AG10803 (cell line): ENCODE measurements at places on chromosomes 6 and 20.

DNA sequence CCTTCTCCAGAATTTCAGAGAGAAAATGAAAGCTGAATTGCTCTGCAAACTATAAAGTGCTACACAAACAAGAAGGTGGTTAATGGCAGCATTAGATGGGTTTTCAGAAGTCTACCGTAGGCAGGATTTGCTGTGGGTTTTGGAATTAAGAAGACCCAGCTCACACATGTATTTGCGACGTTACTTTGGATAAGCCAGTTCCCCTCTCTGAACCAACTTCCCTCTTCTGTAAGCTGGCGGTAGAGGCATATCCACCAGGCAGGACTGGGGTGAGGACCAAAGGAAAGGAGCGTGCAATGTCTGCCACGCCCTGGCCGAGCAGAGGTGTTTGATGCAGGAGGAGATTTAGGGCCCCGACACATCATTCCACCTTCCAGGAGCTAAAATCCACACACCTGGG, 6.9 kb downstream of the RSPO4 start:
- DNase-seq = no peak

DNA sequence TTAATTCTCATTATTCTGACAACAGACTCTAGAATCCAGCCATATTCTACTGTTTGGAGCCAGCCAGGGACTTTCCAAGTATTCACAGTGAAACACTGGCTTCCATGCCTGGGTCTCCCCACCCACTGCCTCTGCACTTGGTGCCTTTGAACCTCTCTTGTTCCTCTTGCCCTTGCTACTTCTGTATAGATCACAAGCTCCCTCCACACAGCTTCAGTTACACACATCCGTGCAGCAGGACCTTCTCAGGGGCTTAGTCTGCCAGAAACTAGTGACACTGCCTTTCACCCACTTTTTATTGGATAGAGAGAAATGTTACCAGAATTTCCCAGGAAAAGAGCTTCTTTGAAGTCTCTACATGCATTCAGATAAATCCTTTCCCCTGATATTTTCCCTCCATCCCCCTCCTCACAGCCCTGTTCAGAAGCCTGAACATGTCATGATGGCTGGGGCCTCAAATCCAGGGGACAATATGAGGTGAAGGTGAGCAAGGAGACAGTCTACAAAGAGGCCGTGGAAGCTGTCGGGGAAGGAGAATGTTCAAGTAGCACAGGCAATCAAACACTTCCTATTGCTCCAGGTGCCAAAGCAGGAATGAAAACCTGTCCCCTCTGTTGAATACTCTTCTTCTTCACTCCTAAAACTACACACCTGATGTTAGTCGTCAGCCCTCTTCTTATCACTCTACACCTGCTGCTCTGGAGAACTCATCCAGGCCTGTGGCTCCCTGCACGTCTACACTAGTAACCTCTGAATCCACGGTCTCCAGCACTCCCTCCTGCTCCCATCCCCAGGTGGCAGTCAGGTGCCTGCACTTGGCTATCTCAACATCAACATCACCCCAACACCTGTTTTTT, 20.2 kb upstream of the HLA-DOA start:
- no peak for DNase-seq

DNA sequence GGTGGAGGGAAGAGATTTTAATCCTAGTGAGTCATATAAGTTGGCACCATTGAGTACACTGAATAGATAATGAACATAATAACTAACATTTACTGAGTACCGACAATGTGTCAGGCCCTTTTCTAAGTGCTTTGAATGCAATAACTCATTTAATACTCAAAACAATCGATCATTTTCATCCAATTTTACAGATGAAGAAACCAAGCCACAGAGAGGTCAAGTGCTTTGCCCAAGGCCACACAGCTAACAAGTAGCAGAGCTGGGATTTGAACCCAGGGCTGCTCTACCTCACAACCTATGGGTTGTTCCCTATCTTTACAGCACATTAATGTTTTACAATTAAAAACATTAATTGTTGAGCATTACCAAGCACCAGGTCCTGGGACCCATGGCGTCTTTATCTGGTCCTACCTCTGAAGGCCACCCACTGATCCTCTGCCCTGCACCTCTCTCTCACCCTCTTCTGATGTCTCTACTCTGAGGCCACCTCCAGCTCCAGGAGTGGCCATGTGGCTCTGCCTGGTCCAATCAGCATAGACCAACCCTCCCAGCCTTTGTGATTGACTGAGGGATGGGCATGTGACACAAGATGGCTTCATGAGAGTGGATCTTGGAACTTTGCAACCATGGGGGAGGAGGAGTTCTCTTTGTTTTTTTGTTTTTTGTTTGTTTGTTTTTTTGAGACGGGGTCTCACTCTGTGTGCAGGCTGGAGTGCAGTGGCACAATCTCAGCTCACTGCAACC, 83.9 kb downstream of the KCNB1 start:
- no peak for DNase-seq

DNA sequence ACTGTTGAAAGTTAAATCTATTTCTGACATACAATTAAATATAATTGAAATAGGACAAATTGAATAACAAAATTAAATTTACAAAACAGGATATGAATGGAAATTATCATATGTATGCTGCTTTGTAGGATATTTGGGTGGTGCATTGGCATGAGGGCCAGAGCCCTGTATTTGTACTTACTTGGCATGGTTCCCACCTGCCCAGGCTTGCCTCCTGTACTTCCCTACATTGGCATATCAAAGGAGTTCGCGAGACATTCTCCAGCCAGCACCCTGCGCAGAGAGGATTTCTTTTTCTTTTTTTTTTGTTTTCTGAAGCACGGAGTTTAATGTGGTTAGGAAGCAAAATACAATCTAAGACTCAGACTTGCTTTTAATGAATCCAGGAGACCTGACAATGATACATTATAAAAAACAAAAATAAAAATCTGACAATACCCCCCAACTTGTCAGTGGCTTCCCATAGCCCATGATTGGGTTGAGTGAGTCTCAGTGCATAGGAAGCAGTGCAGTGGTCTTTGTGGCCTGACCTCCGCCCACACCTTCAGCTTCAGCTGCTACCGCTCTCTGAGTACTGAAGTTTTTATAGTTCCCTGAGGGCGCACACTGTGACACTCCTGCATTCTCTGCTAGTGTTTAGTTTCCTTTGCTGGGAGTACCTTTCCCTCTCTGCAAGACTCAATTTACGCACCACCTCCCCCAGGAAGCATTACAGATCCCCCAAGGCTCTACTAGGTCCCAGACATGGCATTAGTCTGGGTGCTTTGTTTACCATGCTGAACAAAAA, 440.8 kb downstream of the UTRN start:
- DNase-seq = no peak

GRCh38 chr6:19301980-19302379, 535.2 kb upstream of the ID4 start:
- DNase-seq = peak; percentile 26
